ENCODE measurements at places on chromosomes 11 and 22.

DNA sequence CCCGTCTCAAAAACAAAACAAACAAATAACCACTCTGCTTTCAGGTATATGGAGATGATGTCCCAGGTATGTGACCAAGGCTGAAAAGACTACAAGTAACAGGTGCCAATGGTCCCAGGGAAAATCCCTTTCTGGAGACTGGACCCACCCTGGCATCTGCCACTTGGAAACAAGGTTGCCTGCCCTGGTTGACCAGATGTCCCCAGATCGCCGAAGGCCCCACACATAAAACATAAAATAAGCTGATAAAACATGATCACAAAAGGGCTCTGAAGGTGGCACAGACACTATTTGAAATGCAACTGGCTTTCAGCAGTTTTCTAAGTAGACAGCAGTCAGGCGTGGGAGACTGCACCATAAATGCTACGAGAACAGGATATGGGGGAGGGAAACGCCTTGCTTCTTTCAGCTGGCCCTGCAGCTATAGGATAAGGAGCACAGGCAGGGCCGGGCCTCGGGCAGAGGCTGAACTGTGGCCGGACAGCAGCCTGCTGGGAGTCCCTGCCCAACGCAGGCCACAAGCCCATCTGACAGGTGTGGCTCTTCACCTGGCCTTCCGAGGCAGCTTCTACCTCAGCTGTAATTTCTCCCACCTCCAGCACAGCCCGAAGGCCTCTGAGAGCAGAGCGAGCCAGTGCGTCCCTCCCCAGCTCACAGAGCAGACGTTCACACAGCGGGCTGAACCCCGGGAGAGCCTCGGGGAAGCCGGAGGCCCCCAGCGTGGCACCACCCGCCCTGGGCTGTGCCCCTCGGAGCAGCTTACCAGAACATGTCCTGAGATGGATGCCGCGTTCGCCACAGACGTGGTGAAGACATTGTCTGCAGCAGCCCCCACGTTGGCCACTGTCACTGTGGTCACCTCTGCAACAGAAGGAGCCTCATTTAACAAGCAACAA lies 4.0 kb downstream of the DEAF1 start:
- no peak for DNase-seq

DNA sequence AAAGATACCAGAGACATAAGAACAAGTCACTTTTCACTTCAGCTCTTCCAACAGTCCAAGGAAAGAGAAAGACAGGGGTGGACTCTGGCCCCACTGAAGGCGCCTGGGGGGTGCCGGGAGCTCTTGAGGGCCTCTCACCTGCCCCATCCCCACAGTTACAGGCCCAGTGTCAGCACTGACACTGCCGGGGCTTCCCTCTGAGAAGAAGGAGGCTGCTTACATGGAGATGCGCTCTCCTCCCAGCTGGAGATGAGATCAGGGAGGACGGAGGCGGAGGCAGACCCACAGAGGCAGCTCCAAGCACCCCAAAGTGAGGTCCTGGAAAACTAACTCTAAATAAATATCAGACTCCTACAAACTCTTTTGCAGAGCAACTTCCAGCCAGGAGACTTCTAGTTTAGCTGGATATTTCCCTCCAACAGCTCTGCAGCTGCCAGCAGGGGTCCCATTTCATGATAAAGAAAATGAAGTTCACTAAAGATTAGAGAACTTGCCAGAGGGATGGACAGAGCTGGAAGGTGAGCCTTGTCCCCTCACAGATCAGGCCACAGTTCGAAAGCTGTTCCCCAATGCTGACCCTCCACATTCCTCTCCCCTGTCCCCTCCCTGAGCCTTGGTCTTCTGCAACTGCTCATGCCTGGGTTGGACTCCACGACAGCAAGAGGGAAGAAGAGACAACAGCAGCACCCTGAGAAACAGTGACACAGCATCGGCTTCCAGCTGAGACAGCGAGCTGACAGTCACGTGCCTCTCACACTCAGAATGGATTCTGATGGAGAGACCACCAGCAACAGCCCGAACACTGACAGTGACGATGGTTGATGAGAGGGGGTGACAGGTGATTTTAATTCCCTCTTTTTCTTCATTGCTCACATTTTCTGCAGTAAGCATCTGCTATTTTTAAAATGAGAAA lies 5.8 kb downstream of the CARS1 start:
- DNase-seq, result no peak

DNA sequence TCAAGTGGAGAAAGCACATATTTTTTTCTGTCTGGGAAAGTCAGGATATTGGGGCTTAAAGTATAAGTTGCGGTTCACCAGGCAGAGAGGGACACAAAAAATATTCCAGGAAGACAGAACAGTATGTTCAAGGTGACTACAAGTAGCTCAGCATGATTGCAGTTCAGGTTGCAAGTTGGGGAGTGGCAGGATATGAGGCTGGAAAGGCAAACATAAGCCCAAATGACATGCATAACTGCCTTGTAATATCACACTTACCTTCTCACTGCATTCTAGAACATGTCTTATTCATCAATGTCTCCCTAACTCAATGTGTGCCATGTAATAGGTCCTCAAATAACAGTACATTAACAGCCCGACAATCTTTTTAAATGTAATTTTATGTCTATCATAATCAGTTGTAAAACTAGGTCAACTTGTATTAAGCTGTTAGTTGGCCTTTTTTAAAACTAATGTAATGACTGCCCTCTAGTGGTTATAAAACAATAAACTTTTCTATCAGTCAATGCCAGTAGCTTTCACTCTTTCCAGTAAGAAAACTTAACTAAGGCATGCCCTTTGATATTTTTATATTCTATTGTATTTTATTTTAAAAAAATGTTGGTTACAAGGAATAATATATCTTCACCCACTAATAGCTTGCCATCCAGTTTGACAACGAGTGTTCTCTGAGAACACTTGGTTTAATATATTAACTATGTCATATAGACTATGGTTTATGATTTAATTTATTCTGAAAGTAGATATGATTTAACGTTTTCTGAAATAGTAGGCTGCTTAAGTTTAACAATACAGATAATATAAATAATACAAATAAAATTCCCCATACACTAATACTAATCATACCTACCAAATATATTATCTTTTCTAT lies 39.4 kb upstream of the CFAP300 start:
- no peak for DNase-seq

DNA sequence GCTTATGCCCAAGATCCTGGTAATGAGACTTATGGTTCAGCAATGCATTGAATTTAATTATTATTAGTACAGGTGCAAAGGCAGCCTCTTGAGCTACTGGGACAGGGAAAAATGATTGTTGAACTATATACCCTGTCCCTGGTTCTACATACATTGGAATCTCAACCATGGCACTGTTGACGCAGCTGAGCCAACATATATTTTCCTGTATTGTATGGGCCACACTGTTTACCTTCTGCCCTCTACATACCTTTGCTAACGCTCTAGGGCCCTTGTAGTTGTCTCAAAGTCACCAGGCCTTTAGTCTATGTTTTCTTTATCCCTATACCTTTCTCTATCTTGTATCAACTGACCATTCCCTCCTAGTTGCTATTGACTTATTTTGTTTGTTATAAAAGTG lies 22.6 kb downstream of the KREMEN1 start:
- DNase-seq, result no peak

- no peak for DNase-seq
Observed at GRCh38 chr11:118689503-118689851, 10.0 kb upstream of the TREH start.

DNA sequence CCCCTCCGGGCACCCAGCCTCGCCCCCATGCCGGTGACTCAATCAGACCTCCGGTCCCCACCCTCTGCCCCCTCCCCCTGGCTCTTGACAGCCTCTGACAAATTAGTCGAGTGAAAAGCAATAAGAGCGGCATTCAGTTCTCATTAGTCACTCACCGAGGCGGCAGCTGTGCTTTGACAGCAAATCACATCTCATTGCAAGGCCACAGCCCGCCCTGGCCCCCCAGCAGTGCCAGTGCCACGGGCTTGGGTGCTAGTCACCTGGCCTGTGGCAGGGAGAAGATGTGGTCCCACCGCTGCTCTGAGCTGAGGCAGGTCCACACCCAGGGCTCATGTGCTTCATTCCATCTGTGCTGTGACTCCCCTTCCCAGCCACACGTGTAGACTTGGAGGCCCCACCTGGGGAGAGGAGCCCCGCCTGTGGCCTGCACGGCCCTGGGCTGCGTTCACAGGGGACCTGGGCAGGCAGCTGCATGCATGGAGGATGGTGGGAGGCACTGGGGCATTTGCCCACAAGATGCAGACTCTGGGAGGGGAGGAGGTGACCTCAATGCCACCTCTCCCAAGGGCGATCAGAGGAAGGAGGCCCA lies 7.4 kb upstream of the TH start:
- no peak for DNase-seq

GRCh38 chr11:66268952-66269905 lies 790 bp downstream of the RAB1B start:
- DNase-seq, result peak; percentile 54

GRCh38 chr11:131428853-131429252 lies 58.4 kb downstream of the NTM start:
- DNase-seq, result no peak

DNA sequence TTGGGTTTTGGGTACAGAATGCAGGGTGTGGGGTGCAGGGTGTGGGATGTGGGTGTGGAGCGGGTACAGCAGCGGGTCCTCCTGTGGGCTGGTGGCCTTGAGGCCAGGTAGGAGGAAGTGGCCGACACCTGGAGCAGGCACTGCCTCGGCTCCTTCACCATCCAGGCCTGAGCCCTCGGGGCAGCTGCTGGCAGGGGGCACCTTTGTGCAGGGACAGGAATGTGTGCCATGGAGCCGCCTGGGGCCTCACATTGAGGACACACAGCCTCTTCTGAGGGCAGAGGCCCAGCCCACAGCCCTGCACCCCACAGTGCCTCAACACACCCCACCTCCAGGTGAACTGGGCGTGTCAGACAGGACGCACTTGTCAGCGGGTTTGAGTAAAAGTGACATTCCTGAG lies 984.0 kb downstream of the BRD1 start:
- no peak for DNase-seq

DNA sequence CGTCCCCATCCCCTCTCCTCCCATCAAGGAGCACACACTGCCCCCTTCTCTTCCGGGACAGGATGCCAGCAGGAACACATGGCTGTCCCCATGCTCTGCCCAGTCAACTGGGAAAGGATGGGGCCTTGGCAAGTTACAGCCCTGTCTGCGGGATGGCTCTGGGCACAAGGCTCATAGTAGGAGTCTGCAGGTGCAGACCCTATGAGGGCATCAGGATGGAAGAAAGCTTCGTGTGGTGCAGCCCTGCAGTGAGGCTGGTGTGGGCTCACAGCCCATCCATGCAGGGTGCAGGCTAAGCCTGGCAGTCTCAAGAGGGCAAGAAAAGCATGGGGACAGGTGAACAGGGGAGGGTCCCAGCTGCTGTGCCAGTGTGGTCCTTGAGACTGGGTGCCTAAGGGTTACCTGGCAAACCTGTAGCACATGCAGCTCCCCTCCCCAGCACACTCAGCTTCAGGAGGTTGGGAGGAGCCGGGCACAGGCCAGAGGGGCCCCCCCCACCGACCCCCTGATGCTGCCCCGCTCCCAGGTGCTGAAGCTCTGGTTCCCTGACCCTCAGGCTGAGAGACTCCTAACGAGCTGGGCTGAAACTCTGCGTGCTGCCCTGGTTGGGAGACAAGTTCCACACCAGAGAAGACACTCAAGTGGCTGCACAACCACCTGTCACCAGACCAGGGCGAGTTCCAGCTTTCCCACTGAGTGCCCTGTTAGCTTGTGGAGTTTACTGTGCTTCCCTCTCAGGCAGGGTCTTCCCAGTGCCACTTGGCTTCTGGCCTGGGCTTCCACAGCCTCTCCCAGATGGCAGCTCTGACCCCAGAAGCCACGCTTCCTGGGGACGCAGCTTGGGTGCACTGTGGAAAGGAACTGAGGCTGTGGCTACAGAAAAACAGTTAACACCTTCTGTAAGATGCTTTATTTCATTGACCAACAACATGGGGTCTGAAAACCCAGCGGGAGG lies 3.3 kb upstream of the SCARF2 start:
- no peak for DNase-seq

DNA sequence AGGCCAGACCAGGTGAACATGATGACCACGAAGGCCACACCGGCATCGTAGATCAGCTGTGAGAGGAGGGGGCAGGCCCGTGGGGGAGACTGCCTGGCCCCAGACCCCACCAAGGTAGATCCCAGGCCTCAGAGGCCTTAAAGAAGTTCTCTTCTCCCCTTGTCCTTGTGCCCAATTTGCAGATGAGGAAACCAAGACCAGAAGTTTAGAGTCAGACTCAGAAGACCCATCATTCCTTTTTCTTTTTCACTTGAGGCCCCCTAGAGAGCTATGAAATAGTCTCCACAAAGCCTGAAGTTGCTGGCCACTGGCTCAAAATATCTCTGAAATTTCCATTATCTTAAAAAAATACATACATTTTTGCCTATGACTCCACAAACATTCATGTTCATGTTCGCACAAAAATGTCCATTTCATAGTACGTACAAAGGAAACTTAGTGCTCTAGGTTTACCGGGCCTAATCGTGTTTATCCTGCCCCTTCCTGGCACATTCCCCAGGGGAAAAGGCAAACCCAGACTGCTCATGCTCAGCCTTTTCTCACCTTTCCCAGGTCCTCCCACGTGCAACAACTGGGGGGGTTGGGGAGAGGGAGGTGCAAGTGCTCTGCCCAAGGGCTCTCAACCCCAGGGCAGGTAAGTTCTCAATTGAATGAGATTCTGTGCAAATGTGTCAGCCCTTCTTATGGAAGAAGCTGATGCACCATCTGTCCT lies 19.2 kb downstream of the SLC43A1 start:
- DNase-seq, result no peak

DNA sequence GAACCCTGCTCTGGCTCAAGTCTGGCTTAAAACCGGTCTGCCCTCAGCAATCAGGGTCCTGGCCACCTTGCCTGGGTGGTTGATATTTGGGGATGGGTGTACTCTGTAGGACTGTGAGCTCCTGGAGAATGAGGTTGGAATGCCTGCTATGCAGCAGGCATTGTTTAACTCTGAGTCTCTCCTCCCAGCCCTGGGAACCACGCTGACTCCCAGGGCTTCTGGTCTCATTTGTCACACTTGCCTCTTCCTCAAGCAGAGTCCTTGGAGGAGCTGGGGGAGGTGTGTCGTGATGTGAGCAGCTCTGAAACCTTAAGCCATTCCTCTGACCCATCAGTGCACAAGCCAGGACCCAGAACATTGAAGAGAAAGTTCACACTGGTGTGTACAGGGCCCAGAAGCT lies 340.1 kb downstream of the MN1 start:
- DNase-seq, result no peak

- no peak for DNase-seq
Observed at GRCh38 chr11:67605231-67606011, 1.3 kb upstream of the NDUFV1 start.

GRCh38 chr11:61712314-61712713 lies 32.1 kb downstream of the DAGLA start:
- DNase-seq, result no peak

GRCh38 chr11:127191689-127192088 lies 191.1 kb upstream of the KIRREL3 start:
- DNase-seq, result no peak

- no peak for DNase-seq
Observed at GRCh38 chr11:85042361-85042760, 584.8 kb downstream of the DLG2 start.

- no peak for DNase-seq
Observed at GRCh38 chr11:2768471-2769408, 68.9 kb upstream of the KCNQ1OT1 start.

DNA sequence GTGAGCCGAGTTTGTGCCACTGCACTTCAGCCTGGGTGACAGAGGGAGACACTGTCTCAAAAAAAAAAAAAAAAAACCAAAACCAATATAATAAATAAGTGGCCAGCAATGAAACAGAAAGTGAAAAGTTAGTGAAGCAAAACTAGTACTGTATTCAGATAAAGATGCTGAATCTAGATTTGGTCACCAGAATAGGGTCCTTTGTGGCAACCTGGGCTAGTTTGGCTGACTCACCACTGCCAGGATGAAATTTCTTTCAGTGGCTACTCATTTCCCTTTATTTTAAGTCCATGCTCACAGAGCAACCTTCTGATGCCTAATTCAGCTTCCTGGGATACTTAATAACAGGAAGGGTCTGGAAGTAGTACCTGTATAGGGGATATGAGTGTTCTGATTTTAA lies 26.0 kb downstream of the LIMK2 start:
- no peak for DNase-seq

All from femur (tissue), 1 donor.